NCI-H1694 treated with DMSO at 0.1 percent for 48 hours (cell line): ENCODE measurements at places on chromosomes 5 and 9.

DNA sequence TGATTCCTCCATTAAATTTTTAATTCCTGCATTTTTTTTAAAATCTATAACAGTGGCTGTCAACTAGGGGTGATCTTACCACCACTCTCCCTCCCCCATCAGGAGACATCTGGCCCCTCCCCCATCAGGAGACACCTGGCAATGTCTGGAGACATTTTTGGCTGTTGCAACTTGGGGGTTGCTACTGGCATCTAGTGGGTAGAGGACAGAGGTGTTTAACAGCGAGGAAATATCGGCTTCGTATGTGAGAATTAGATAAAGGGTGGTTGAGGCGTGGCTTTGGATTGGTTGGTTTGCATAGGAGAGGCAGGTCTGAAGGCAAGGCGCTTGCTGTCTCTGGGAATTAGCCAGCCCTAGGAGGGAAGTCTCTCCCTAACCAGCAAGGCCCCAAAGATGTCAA, 10.5 kb downstream of the CDHR2 start:
- no peak for DNase-seq

- no peak for DNase-seq
Measured at GRCh38 chr9:114888607-114889006, 41.8 kb downstream of the TNFSF8 start.

DNA sequence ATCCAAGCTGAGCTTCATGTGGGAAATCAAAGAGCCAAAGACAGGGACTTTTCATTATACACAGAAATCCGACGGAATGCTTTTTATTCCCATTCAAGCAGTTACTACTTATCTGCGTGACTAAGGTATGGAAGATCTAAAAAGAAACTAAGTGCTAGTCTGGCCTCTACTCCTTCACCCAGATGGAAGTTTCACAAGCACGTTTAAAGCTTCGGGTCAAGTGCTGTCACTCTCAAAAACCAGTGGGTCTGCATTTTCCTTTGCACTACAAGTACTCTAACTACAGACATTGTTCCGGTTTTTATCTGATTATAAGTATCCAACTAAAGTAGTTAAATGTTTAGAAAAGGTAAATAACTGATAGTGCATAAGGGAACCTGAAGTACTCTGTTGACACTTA, 13.7 kb upstream of the MTAP start:
- no peak for DNase-seq

- no peak for DNase-seq
Measured at GRCh38 chr5:97909541-97909940, 726.5 kb upstream of the RIOK2 start.

DNA sequence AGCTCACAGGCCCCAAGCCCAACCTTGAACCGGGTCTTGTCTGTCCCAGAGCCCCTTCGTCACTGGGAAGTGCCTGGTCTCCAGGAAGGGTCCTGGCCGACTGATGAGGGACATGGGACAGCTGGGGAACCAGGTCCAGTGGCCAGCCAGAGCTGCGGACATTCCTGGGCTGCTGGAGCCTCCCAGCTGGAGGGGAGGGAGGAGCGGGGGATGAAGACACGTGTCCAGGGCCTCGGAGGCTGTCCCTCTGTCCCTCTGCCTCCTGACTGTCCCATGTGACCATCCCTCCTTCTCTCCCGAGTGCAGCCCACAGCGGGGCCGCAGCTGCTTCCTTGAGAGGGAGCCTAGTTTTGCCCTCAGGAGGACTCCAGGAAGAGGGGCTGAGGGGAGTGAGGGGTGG, 41.7 kb upstream of the UBAC1 start:
- no peak for DNase-seq

DNA sequence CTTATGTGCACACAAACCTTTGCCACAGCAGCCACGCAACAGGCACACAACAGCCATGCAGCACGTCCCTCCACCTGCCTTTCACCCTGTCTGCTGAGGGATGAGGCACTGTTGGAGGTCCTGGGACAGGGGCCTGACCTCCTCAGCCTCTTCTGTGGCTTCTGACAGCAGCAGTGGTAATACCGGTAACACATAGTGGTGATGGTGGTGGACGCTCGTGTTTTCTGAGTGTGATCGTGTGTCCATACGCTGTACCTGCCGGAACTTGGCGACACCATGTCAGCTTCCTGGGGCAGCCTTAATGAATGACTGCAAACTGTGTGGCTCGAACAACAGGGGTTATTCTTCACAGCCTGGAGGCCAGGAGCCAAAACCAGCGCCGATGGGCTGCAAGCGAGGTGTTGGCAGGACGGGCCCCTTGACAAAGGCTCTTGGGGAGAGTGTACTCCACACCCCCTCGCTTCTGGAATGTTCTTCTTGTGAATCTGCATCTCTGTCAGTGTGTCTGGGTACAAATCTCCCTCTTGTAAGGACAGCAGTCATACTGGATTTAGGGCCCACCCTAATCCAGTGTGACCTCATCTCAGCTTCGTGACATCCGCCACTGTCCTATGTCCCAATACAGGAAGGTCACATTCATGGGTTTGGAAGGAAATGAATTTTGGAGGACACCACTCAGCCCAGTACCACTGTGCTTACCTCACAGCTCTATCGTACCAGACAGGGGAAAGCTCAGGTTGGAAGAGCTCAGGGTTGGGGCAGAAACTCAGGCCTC, 55.3 kb upstream of the EXOC3 start:
- no peak for DNase-seq

GRCh38 chr5:38595132-38595745, 38.8 kb upstream of the LIFR start:
- DNase-seq: no peak

DNA sequence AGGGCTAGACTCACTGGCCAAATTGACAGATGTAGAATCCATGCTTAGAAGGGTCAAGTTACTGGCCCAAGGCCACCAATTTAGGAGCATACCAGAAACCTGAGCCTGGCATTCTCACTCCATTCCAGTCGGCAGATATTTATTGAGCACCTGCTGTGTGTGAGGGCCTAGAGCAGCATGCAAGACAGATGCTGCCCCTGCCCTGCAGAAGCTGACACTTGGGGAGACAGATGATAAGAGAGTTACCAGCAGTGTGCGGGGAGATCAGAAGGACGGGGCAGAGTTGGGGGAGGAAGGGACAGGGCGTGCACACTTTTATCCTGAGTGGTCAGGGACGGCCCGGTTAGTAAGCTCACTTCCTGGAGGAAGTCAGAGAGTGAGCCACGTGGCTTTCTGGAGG, 111.5 kb upstream of the RAPGEF1 start:
- DNase-seq: no peak

GRCh38 chr5:16842896-16843295, 93.2 kb downstream of the MYO10 start:
- no peak for DNase-seq

DNA sequence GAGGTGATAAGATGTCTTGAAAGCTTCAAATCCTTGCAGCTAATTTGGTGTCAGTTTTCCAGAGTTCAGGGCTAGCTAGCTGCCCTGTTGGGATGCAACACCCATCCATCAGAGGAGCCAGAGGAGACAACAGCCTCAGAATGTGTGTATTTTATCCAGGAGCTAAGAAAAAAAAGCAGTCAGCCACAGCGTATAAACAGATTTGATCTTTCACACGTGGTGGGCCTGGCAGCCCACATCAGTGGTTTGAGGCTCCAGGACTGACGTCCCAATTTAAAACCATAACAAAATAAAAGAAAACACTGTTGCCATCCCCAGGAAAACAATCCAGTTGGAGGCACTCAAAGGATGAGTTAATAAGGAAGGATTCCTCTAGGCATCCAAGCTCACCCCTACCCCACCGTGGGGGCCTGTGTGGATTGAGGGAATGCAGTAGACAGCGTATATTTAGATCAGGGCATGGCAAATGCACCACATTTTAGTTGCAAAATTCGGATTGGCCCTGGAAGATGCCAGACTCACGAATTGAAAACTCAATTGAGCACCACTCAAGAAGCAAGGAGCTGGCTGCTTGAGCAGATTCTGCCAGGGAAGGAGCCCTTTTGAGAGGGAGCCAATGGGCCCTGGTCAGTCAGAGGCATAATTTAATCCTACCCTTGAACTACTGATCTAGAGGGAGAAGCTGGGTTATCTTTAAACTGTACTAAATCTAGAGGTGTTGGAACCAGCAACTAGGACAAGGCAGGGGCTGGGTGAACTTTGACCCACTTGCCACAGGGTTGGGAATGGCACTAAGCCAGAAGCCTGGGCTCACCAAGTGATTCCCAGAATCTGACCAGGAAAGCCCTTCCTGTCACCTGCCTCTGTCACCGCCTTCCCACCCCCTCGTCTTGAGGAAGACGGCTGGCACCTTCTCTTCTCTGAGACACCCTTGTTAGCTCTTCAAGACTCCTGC, 17.5 kb downstream of the ADRA1B start:
- no peak for DNase-seq

DNA sequence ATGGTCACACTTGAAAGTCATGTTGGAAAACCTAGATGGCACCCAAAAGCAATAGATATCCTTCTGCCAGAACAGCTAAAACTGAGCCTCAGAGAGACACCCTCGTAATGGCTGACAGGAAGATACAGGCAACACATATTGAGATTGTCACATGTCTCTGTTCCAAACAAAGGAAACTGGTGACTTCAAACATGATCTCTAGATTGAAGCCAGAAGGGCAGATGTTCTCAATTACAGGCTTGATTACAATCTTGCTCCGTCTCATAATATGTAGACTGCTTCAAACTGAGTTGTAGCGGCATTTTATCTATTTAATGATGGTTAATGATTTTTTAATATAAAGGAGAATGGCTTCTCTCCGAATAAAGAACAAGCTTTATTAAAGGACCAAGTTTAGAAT, 774.3 kb downstream of the KCTD16 start:
- DNase-seq: no peak

- no peak for DNase-seq
Measured at GRCh38 chr9:106644661-106645060, 218.3 kb upstream of the ZNF462 start.

GRCh38 chr5:115541611-115542010, 3.0 kb downstream of the FEM1C start:
- DNase-seq: no peak

GRCh38 chr9:123835821-123836220, 94.1 kb downstream of the DENND1A start:
- DNase-seq: no peak

GRCh38 chr5:122172207-122172606, 42.9 kb downstream of the ZNF474 start:
- no peak for DNase-seq

GRCh38 chr5:174553556-174553955, 170.8 kb upstream of the MSX2 start:
- DNase-seq: no peak
